Neural crest cell (in vitro differentiated cells): ENCODE measurements at places on chromosomes 6 and 20.
A peak's percentile ranks its signal among the peaks of the same experiment; 100 is the strongest.

- DNase-seq = no peak
These were observed 18.9 kb downstream of the NPEPL1 start for GRCh38 chr20:58711266-58712051.

- no peak for DNase-seq
These were observed 10.6 kb downstream of the PGK2 start for GRCh38 chr6:49776444-49776843.

GRCh38 chr6:37554480-37554819 lies 54.8 kb upstream of the CCDC167 start:
- no peak for DNase-seq

GRCh38 chr6:26033941-26034354 lies 53.3 kb upstream of the HFE start:
- DNase-seq = peak; percentile 31

DNA sequence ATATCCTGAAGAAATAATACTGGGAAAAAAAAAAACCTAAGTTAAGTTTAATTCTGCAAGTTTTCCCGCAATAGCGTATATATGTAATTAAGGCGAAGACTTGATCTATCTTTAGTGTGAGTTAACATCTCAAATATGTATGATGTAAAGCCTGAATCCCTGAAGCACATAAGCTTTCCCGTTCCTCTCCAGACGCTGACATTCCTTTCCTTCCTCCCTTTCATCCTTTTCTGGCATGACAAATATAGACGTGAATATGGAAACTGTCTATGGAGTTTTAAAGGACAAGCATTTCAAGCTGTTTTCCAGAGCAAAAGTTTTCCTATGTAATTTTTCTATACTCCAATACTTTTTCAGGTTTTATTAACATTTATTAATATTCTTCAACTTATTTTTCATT lies 637.0 kb downstream of the COL12A1 start:
- no peak for DNase-seq

GRCh38 chr6:135071541-135071940 lies 16.9 kb upstream of the HBS1L start:
- DNase-seq = no peak

DNA sequence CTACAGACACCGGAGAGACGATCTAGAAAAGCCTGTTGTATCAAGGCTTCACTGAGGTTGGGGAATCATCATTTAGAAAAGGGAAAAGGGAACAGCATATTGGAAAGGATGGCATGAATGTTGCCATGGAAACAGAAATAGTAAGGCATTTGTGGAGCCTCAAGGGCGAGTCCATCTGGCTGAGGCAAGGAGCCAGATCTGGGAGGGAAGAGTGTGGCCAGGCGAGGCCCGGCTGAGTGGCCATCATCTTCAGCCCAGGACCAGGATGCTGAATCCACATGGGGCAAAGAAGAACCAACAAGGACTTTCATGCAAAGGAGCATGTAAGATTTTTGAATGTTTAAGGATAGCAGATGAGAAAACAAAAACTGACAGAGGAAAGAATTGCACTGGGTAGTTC lies 85.8 kb downstream of the MAP3K5 start:
- DNase-seq = no peak

- no peak for DNase-seq
These were observed 11.4 kb upstream of the SSTR4 start for GRCh38 chr20:23023621-23024177.

GRCh38 chr6:165842281-165842936 lies 179.4 kb upstream of the PDE10A start:
- no peak for DNase-seq

- no peak for DNase-seq
These were observed 42.2 kb downstream of the RIOK1 start for GRCh38 chr6:7431674-7432390.

GRCh38 chr20:44186674-44187053 lies 324 bp downstream of the JPH2 start:
- DNase-seq = no peak

GRCh38 chr6:39882531-39882899 lies 51.7 kb downstream of the MOCS1 start:
- DNase-seq = no peak

- no peak for DNase-seq
These were observed 28.2 kb downstream of the ZFAND3 start for GRCh38 chr6:37847704-37848103.

DNA sequence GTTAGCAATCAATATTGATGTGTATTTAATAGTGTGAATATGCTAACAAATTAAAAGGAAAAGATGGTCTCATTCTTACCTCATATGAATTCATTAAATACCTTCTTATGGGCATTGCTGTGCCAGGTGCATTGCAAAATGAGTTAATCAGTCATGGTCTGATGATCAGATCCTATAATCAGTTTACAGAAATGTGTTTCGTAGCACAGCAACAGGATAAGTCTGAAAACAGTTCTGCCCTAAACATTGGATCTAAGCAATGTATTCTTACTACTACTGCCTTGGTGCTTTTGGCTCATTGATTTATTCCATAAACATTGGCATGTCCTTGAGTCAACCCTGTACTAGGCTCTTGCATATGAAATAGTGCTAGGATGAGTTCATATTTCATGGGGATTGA lies 417.0 kb upstream of the JAG1 start:
- DNase-seq = no peak

- no peak for DNase-seq
These were observed 995.8 kb upstream of the FLRT3 start for GRCh38 chr20:15333170-15333569.

DNA sequence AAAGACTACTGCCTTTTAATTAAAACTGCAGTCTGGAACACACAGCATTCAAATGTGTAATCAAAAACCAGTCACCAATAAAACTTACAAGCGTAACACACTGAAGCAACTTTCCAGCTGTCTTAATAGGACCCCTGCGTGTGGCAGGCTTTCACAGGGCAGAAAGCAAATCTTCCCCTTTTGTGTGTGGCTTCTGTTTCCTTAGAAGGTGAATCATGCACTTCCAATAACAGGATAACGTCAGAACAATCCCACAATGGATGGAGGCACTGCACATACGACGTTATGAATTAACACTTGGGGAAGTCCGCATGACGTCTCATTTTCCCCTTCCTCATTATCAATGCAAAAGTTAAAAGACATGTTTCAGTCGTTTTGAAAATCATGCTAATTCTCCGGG lies 44.8 kb downstream of the INSM1 start:
- DNase-seq = no peak

- no peak for DNase-seq
These were observed 10.8 kb downstream of the NCOA5 start for GRCh38 chr20:46078954-46079353.

- no peak for DNase-seq
These were observed 33.7 kb upstream of the SIRPA start for GRCh38 chr20:1861347-1861976.

DNA sequence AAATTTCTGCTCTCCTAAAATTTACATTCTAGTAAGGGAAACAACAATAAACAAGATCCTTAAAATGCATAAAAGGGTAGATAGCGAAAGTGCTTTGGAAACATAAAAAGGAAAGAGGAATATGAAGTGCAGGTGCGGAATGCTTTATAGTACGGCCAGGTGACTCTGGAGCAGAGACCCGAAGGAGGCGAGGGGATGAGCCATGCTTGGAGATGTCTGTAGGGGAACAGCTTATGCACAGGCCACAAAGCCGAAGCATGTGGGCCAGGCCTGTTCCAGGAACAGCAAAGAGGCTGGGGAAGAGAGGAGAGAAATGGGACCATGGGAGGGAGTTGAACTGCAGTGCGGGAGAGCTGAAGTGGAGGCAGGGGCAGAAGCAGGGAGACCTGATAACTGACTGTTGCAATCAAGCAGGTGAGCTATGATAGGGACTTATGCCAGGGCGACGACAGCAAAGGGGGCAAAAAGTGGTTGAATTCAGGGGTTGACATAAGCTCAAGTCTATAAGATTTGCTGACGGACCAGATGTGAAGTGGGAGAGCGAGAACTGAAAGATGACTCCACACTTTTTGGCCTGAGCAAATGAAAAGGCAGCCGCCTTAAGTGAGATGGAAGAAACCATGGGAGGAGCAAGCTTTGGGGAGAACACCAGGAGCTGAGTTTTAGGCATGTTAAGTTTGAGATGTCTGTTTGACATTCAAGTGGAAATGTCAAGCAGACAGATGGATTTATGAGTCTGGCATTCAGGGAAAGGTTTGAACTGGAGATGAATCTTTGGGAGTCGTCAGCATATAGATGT lies 83.1 kb downstream of the CNBD2 start:
- no peak for DNase-seq

GRCh38 chr6:43924222-43924702 lies 154.3 kb downstream of the VEGFA start:
- no peak for DNase-seq

DNA sequence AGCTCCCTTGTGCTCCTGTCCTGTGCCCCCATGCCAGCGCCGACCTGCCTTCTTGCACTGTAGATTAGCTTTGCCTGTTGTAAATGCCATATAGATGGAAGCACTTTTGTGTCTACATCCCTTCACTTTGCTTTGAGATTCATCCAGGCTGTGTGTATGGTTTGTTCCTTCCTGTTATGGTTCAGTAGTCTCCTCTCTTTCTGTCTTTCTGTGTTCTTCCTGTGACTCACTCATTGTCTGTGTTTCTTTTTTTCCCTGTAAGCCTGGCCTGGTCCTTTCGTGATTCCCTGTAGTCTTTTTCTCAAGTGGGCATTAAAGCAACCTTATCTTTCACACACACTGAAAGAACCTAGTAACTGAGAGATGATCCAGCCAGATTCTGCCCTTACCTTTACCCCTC lies 66.6 kb downstream of the JARID2 start:
- DNase-seq = no peak

- no peak for DNase-seq
These were observed 154.3 kb downstream of the BCAS1 start for GRCh38 chr20:53916173-53916512.

- peak; percentile 78 for DNase-seq
These were observed 8.3 kb downstream of the CCM2L start for GRCh38 chr20:32018269-32019155.

- no peak for DNase-seq
These were observed 249.4 kb downstream of the ATXN1 start for GRCh38 chr6:16511723-16512489.

DNA sequence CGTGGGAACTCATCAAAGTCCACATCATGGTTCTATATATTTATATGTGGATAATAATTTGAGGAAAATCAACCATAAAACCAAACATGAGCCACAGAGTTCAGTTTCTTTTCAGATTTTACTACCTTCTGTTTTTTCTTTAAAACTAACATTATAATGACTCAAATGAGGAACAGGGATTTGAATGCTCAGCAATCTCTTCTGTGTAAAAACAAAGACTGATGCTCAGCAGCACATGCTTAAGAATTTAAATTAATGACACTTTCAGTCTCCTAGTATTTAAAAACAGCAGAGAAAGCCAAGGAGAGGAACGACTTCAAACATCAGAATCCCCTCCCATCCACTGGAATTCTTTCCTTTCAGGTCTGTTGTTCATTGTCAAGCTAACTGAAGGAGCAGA lies 72.7 kb downstream of the PSMG4 start:
- no peak for DNase-seq

GRCh38 chr6:149445095-149445466 lies 39.7 kb downstream of the ZC3H12D start:
- DNase-seq = no peak

GRCh38 chr6:43763812-43764522 lies 6.0 kb upstream of the VEGFA start:
- no peak for DNase-seq
